Activated naive CD4-positive, alpha-beta T cell treated with anti-CD3 and anti-CD28 coated beads, Interleukin-2, amount 50 U/mL, for 72 hours (primary cell): ENCODE measurements at places on chromosomes 6 and 20.

DNA sequence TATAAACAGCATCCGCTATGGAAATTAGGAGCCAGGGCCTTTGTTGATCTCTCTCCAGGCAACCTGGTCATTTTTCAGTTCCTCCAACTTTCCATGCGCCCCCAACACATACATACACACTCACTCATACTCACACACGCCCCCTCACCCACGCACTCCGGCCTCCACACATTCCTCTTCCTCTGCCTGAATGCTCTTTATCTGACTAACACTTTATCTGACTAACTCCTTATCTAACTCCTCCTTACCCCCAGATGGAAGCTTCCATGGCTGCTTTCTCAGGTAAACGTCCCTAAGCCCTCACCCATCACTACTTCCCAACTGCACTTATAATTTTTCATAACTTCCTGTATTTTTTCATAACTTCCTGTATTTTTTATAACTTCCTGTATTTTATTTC lies 17.4 kb downstream of the CASS4 start:
- no peak for DNase-seq

GRCh38 chr6:49653942-49654341 lies 17.3 kb upstream of the RHAG start:
- no peak for DNase-seq

DNA sequence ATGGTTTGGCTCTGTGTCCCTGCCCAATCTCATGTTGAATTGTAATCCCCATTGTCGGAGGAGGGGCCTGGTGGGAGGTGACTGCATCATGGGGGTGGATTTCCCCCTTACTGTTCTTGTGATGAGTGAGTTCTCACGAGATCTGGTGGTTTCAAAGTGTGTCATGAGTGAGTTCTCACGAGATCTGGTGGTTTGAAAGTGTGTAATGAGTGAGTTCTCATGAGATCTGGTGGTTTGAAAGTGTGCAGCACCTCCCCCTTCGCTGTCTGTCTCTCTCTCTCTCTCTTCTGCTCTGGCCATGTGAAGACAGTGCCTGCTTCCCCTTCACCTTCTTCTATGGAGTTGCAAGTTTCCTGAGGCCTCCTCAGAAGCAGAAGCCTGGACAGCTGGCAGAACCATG lies 87.6 kb downstream of the MYLK4 start:
- DNase-seq = no peak

DNA sequence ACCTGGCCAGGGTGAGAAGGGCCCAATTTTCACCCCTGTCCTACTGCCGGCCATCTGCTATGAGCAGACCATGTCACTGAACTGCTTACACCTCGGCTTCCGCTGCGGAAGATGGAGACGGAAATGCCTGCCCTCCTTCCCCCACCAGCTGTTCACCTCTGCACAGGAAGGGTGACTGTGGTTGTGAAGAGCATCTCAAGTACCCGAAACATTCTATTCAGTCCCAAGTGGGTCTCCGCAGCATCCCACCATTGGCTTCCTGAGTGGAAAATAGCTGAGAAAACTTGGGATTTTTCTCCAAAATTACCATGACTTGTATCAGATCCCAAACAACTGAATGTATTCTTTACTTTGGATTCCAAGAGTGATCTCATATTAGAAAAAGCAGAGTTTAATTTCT lies 16.1 kb downstream of the DOK5 start:
- DNase-seq = no peak

DNA sequence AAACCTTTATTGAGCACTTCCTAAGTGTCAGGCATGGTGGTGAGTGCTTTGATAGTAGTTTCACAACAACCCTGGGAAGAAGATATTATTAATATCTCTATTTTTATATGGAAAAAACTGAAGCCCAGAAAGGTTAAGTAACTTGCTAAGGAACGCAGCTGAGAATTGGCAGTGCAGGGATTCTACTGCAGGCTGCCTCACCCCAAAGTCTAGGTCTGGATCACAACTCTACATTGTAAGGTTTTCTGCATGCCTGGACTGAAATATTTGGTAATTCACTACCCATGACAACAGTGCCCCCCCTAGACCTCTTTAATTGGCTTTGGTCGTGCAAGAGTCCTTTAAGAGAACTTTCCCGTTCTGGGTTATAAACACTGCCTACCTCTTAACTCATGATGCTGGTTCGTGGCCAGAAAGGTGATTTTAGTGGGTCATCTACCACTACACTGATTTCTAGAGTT lies 67.1 kb upstream of the KCNQ5 start:
- DNase-seq = no peak

DNA sequence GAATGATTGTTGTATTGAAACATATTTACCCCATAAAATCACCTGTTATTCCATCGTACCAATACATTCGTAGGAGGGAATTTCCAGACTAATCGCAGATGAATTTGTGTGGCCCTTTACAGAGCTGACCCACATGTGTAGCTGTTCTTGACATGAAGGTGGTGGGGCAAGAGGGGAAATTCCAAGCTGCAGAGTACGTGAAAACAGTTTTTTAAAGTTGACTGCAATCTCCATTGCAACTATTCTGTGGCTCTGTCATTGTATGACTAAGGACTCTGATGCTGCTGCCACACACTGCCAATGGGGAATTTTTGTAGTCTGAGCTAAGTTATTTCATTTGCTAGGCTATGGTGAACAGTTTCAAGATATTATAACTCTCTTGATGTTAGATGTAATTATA lies 46.4 kb upstream of the ADTRP start:
- DNase-seq = no peak

GRCh38 chr6:53498649-53499048 lies 46.3 kb downstream of the GCLC start:
- no peak for DNase-seq

DNA sequence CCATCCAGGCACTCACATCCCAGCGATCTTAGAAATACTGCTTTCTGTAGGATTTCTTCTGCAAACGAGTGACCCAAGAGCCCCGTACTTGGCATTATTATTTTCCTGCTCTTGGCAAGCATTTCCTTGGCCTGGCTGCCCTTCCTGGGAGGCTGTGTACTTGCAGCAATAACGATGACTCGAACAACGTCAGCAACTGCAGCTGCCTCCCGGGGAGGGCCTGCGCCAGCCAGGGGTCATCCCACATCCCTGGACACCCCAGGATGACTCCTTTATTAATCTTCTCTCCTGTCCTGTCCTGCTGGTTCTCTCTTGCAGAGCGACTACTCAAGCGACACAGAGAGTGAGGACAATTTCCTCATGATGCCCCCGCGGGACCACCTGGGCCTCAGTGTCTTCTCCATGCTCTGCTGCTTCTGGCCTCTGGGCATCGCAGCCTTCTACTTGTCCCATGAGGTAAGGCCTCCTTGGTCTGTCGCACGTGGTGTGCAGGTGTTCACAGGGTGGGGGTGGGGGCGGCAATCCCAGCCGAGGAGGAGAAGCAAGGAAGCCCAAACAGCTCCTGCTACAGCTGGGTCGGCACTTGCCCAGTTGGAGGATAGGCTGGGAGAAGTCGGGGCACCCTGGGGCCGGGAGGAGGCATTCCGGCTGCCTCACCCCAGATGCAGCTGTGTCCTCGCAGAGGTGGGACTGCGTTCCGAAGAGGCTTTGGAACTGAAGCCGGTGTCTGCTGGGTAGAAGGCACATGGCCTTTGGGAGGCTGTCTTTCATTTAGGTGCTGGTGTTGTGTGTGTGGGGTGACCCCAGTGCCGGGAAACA lies 115.3 kb downstream of the SYNDIG1 start:
- DNase-seq = no peak

- DNase-seq = peak; percentile 76
Measured at GRCh38 chr6:3456898-3457709, at the start of gene SLC22A23. TSS of gene SLC22A23 (minus strand) at chr6:3457050. CDS start at chr6:3456559, 491 bp downstream.

DNA sequence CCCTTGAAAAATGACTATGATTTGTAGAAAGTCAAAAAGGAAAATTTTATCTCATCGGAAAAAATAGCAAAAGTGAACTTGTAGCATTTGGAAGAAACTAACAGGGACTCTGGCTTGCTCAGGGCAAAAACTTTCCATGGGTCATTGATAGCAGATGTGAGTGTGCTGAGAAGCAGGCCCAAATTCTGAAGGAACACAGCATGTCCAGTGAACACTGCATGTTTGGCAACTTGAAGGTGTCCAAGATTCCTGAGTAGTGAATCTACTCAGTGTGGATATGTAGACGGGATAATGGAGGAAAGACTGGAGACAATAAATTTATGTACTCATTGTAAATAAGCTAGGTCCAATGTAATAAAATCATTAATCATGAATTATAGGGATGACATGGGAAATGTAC lies 8.2 kb downstream of the SLC17A2 start:
- no peak for DNase-seq

DNA sequence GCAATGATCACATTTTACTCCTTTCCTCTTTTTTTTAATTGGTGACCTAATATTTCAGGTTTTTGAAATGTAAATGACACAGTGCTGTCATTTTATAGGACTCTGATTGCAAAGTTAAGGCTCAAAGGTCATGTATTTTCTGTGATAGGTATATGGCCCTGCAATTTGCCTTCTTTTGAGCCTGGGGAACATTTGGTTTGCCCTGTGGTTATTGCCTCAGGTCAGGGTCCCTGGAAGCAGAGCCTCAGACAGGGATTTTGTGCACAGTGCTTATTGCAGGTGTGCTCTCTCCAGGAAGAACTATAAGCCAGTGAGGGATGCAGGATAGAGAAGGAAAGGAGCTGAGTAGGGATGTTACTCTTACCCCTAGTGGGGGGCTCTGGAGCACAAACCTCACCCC lies 229.3 kb upstream of the ECI2 start:
- DNase-seq = no peak

DNA sequence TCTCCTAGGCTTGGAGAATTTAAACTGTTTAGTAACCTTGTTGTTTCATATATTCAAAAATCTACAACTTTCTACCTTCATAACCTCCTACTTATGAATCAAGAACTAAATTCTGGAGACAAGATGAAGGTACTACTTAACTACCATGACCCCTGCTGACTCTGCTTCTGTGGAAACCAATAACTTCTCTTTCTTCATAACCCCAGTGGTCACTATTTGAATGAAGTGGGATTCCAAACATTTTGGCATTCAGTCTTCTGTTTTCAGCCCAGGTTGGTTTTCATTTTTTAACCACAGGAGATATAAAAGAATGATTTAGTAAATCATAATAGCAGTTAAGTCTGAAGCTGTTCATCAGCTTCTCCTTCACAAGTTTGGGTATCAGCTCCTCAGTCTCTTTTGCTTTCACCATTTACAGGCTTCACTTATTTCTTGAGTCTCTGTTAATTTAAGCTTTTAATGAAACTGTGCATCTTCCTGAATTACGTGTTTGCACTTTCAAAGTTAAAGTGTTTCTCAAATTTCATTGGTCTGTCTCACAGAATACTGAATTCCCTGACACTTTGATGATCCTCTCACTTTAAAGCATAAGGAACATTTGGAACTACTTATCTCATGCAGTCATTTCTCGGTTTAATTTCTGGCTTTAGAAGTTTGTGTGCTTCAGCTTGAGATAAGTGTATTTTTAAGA lies 9.5 kb downstream of the SENP6 start:
- no peak for DNase-seq

GRCh38 chr6:56223995-56224394 lies 23.4 kb downstream of the COL21A1 start:
- DNase-seq = no peak

DNA sequence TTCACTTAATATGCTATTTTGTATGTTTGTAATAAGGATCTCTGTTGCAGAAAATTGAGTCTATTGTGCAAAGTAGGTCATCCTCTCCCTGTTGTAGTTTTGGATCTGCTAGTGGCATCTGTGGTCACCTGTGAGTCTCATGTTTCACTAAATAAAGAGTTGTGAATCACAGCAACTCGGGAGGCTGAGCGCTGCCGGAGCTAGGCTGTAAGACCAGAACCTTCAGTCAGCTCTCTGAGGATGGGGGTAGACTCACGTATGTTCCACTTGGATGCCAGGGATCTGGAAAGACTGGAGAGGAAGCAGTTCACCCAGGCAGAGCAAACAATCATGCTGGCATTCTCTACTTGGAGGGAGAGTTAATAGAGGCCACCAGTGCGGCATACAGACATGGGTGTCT lies 187.3 kb upstream of the FOXA2 start:
- DNase-seq = no peak

GRCh38 chr6:105192707-105193465 lies 13.1 kb upstream of the POPDC3 start:
- DNase-seq = no peak

DNA sequence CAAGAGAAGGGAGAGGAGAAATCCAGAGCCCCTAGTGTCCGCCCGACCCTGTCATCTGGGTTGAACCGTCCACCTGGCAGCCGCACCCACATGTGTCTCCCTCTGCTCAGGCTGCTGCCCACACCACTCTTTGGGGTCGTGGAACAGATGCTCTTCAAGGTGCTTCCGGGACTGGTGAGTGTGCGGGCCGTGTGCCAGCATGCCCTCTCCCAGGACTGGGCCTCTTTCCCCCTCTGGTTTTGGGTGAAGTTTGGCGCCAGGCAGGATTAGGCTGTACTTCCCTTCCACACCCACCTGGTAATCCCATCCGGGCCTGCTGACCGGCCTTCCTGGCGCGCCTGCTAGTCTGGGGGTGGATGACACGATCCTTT lies 7.9 kb downstream of the BPIFB3 start:
- DNase-seq = no peak

DNA sequence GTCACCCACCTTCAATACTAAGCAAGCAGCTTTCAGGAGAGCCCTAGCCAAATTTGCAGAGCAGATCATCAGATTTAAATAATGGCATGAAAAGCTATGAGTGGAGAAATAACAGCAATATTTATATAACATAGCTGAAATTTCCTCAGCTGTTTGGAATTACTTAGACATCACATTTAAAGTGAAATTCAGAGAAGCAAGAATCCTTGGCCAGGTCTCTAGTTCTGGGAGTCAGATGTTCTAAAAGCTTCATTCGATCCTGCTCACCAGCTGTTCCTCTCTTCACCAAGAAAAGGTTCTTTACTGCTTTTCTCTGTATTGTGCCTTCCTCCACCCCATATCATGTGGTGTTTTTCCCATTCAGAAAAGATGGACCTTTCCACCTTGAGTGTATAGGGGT lies 152.3 kb upstream of the JAG1 start:
- no peak for DNase-seq

DNA sequence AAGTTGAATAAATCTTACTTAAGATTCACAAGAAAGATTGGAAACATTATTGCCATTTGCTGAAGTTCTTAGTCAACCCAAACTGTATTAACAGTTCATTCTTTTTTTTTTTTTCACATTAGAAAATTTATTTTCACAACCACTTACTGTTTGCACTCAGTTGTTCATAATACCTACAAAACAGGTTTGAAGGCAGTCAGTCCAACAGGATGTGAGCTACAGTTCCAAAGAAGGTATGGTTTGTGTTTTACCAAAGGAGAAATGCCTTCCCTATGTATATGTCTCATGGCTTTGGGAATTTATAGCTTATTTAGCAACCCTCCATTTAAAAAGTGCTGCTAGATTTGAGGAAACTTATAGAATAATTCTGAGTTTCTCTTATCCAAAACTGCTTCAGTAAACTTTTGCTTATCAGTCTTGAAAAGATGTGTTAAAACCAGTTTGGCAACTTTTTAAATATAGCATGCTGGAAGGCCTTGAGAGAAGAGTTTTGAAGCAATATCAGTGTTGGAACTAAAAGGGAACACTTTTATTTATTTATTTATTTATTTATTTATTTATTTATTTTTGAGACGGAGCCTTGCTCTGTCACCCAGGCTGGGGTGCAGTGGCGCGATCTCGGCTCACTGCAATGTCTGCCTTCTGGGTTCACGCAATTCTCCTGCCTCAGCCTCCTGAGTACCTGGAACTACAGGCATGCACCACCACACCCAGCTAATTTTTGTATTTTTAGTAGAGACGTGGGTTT lies 46.8 kb upstream of the RREB1 start:
- DNase-seq = no peak
